NCI-H345 (cell line): ENCODE measurements at places on chromosomes 2 and 18.

DNA sequence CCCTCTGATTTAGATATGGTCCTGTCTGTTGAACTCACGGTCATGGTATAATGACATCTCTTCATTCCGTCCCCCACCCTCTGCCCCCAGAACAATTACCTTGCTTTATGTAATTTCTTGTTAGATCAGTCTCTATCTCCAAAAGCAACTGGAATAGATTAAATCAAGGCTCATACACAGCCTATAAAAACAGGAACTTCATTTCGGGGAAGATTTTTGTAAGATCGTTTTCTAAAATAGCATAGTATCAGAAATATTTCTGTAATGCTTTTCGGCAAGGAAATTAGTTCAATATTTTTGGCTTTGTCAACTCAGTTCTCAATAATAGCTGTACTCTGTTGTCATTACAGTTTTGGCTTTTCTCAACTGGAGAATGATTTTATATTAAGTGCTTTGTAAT is 157.2 kb downstream of the FMNL2 start:
- DNase-seq, result no peak

- DNase-seq, result peak; percentile 18
Observed at GRCh38 chr2:10372203-10372861, 69.6 kb downstream of the HPCAL1 start.

GRCh38 chr2:169108099-169108884 is 38.9 kb downstream of the DHRS9 start:
- DNase-seq, result no peak

DNA sequence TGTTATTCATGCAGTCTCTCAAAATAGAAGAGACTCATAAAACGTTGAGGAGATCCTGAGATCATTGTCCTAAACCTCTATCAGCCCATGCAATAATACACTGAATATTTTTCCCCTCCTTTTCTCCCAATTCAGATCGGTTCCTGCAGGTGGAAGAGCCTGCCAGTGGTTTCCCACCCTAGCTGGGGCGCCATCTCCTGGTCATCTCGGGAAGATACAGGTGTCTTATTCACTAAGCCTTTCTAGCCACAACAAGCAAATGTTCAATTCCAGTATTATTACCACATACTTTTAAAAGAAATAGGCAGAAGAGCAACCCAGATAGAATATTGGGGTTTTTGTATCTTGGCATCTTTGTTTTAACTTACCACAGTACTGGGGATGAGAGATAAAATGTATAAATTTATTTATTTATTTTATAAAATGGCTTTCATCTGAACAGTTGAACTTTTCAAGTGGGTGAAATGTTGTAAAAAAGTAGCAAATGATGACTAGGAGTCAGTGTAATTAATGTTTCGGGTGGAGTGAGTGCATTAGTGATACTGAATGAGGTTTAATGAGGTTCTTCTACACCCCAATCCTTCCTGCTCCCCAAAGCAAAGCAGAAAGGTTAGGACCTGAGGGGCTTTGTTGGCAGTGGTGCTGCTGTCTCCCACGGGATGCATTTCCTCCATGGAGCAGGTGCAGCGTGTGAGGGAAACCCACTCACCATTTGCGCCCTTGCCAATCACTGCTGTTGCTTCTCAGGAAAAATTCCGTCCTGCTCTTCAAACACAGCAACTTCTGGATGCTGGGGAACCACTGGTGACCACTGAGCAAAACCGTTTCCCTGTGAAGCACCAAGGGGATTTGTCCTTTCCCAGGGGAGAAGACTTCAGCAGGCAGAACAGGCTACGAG is 147.1 kb upstream of the FHL2 start:
- peak; percentile 45 for DNase-seq

GRCh38 chr2:166634706-166635105 is 140.7 kb upstream of the SCN7A start:
- no peak for DNase-seq

- DNase-seq, result no peak
Observed at GRCh38 chr2:161104054-161104553, 56.1 kb upstream of the TANK start.

DNA sequence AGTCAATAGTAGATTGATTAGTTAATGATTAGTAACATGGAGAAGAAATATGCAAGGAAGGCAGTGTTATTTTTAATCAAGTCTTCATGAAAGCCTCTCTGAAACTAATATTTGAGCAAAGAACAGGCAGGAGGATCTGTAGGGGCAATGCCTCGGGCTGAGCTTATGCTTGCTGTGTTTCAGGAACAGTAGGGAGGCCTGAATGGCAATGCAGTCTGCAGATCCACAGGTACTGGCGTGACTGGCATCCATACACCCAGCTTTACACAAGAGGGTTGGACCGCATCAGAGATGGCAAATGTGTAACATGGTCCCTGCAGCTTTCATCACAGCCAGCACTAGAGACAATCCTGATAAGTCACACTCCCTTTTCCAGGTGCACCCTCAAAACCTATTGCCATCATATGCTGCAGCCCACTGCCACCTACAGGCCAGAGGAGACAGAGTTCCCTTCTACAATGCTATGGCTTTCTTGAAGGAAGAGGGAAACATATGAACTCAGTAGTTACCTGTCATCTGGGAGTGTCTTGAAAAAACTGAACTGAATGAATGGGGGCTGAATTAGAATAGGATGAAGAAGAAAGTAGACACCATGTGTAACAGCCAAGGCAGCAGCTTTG is 582.4 kb upstream of the RAB6C start:
- peak; percentile 63 for DNase-seq
